ENCODE measurements at places on chromosomes 3 and 15.

DNA sequence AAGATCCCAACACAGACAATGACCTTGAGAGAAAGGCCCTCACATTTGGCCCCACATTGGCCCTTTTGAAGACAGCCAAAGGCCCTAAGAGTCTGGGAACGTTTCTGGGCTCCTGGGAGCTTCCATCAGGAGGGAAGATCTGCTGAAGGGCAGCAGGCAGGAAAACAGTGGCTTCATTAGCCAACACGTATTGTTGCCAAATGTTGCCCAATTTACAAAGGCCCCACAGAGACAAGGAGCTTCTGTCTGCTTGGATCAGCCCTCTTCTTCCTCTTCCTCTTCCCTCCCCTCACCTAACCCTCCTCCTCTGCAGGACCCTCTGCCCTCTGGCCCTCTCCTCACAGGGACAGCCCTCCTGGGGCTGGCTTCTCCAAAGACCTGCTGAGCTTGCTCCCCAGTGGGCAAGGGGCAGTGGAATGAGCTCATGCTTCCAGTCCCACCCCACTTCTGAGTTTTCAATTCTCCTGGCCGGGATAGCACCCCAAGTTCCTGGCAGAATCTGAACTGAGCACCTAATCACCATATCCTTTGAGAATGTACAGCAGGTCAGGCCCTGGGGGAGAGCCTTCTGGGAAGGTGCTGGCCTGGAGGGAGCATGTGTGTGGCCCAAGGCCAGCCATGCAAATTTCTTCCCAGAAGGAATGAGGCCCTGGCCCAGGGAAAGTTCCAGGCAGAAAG, 5.1 kb upstream of the LTF start:
- DNase-seq: no peak

DNA sequence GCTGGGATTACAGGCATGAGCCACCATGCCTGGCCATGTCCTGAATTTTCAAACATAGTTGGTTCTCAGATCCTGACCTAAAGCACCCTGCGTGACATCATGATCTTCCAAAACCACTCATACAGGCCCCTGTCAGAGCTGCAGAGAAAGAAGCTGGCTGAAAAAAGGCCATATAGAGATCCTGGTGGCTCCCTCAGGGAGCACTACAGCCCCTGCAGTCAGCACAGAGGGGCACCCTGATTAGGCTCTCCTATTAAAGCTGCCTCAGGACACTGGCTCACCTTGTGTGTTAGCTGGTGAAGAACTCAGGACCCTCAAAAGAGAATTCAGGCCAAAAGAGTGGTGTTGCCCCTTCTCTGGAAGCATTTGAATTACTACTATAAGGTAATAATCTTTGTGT, 249.7 kb upstream of the MCTP2 start:
- no peak for DNase-seq

DNA sequence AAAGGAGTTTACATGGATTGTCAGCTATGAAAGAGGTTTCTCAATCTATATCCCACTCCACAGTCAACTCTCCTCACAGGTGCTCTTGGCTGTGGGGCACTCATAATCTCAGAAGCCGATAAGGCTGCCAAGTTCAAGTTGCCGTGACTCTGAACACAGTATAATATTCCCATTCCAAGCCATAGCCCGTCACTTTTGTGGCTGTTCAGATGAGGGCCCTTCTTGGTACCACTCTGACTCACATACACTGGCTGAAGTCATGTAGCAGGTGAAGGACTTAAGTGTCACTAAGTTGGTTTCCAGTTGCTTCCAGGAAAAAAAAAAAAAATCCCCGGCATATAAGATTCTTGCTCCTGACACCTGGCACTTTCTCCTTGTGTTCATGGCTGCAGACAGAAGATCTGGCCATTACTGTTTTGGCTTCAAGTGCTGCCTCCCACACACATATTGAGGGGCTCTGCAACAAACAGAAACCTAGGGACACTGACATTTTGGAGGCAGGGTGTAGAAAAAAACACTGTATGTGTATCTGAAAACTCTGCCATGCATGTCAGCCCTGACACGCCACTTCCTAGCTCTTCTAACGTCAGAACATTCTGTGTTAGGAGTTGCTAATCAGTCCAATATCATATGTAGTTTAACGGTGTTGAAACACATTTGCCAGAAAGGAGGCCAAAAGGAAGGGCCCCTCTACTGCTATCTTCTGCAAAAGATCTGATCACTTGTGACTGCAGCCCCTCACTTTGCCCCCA, 170.2 kb upstream of the ICE2 start:
- DNase-seq: no peak

DNA sequence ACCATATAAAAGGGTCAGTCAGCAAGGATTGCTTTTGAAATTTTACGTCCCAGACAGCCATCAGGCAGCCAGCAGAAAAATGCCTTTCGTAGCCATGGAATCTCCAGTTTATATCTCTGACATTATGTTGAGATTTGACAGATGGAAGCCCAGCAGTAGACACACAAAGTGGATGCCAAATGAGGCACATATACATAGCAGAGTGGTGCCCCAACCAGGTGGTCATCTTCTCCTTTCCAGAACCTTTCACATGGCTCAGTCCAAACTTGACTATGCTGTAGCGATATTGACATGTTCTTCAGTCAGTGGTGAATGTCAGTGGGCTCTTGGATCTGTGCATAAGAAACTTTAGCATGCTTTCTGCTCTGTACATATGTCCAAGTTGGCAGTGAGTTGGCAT, 123.3 kb upstream of the GBE1 start:
- no peak for DNase-seq

- no peak for DNase-seq
Observed at GRCh38 chr3:176937541-176937940, 259.7 kb downstream of the TBL1XR1 start.

All from NCI-H82 (cell line).